ENCODE measurements at places on chromosomes 16 and 17.

GRCh38 chr17:42078396-42079043 lies 19.8 kb downstream of the ZNF385C start:
- DNase-seq: no peak

DNA sequence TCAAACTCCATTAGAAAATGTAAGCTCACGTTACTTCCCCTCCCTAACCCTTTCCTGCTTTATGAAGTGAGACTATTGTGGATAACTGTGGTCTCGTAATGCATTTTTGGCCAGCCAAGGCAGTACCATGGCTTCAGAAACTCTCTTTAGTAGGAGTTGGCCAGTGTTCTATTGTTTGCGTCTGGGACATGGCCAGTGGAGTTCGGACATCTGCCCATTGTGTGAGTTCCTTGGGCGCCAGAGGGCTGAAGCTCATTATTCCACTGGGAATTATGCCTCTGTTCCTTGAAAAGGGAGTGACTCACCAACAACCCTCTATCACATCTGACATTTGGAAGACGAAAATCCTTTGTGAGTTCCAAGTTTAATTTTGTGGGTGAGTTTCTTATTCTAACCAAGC lies 319.5 kb upstream of the SOX9 start:
- no peak for DNase-seq

GRCh38 chr17:60395508-60396065 lies 3.7 kb upstream of the USP32 start:
- DNase-seq: no peak

DNA sequence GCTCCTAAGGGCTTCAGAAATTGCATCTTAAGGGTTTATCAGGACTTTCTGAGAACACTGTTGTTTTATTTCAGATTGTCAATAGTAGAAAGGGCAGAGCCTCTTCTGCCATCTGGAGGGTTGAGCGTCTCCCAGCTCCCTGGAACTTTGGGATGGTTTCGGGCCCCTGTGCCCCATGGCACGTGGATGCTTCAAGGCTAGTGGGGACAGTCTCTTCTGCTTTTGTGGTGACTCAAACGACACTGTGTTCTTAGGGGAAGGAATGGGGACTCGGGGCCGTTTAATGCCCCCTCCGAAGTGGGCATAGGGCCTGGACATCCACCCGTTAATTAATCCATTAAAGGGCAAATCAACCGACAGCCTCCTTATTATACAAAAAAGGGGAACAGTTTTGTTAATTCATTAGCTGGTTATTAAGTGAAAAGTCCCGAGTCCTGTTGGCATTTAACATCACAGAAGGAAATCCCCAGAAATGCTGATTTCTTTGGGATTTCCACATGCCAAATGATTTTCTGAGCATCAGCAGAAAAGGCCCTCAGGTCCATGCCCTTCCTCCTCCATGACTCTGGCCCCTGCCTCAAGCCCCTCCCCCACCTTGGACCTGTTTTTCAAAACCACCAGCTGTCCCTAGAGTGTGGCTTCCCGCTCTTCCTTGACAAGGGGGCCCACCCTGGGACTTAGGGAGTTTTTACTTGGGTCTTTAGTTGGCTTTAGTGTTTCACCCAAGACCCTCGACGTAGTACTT lies 68.7 kb downstream of the ARSG start:
- DNase-seq: no peak

DNA sequence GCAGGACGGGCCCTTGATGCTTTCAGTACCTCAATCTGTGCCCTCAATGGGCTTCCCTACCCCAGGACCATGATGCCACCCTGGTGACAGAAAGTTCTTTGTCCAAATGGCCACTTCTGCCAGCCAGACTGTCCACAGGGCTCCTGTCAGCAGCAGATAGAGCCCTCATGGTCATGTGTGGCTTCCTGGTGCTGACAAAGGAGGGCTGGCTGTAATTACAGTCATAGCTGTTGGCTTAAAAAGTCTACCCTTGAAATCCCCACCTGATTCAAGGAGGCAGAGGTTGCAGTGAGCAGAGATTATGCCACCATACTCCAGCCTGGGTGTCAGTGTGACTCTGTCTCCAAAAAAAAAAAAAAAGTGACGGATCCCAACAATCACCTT lies 3.3 kb downstream of the TRPV2 start:
- no peak for DNase-seq

GRCh38 chr16:71229344-71229743 lies 1.2 kb downstream of the HYDIN start:
- no peak for DNase-seq

DNA sequence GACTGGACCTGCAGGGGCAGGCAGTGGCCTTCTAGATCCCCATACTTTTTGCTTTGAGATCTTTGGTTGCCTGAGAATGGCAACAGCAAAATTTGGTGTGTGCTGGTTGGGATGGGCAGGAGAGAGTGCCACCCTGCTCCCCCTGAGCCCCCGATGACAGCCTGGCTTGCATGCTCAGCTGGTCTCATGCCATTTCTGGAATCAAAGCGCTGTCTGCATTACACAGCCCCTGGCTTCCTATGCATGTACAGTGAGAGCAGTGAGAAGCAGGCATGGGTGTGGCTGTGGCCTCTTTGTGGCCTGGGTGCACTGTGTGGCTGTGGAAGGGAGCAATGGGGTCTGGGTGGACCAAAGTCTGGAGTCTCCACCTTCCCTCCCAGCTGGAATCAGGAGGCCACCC lies 47.7 kb downstream of the NKD1 start:
- DNase-seq: no peak

- DNase-seq: no peak
Observed at GRCh38 chr17:3613124-3613523, 3.9 kb upstream of the TRPV1 start.

DNA sequence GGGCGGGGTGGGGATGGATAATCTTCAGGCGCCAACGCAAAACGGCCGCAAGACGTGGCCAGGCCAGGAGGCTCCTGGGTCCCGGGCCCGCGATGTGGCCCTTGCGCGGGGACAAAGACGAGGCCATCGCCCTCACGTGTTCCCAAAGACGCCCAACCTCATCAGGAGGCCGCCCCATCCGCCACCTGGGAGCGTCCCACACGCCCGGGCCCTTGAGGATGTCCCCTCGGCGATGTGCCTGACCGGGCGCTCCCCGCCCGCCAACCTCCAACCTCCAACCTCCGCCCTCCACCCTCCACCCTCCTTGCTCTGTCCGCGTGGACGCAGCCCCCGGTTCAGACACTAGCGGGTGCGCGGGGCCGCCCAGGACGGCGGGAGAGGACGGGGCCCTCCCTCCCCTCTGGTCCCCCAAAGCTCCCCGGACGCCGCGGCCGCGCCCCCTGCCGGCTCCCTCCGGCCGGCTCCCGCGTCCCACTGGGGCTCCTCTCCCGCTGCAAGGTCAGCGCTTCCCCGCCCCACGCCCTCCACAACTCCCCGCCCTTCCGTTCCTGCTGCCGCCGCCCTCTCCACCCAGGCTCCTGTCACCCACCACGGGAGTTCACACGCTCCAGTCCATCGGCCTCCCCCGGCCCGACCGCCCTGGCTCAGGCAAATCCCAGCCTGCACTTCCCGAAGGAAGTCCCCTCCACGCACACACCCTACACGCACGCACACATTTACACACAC lies 250.8 kb upstream of the RPL38 start:
- no peak for DNase-seq

DNA sequence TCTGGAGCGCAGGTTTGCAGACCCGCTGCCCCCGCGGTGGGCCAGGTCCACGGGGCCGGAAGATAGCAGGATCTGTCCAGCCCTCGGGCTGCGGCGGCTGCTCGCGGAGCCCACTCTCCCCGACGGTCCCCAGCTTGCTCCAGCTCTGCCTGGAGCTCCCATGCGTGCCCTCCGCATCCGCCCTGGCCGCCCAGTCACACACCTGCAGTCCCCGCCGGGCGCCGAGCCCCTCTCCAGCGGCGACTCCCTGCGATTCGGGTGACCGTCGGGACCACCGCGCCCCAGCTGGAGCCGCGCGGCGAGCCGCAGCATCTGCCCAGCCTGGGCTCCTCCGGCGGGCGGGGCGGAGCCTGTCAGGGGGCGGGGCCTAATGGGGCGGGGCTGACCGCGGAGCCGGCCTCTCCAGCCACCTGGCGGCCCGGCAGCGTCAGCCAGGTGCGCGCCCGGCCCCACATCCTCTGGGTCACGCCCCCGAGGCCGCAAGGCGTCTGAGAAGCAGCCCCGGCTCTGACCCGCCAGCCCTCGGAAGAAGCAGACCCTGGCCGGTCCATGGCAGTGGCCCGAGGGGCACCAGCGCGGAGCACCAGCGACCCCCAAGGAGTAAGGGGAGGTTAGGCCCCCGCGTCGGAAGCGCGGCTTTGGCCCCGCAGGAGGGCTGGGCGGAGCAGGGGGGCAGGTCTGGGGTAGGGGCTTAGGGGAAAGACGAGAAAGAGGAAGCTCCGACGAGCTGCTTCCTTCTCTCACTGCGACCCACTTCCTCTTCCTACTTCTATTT lies at the start of gene PIK3R5:
Gene PIK3R5, minus strand, starts transcription at position 314 of the 775 bp plus-strand sequence. CDS start 54,213 bp downstream, outside the sequence.
- no peak for DNase-seq

GRCh38 chr17:489758-490329 lies 137.2 kb upstream of the RPH3AL start:
- DNase-seq: no peak

DNA sequence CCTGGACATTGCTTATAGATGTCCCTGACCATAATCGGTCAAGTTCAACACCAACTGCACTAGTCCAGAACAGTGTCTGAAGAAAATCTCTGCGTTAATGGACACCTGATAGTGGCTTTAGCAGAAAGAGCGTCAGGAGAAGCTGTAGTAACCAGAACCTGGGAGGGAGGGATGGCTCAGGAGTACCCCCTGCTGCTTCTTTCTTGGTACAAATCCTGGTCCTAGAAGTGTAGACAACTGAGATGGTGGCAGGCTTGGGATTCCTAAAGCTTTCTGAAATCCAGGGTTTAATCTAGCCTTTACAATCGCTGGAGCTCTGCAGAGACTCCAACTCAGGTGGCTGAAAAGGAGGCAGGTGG lies 5.4 kb downstream of the MAP3K14 start:
- DNase-seq: peak; percentile 19

DNA sequence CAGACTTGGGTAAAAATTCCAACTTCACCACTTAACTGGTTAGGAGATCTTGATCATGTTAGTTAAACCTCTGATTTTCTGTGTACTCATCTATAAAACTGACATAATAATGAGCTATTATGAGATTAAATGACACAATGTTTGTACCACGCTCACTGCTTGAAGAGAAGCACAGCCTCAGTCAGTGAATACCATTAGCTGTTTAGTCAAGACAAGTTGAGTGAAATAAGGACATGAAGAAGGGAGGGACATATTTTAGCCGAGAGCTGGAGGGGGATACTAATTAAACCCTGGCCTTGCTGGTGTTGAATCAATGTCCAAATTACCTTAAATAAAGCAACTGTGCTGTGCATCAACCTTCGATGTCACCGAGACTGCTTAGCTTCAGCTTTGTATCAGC lies 105.1 kb upstream of the TOX3 start:
- DNase-seq: no peak

GRCh38 chr16:87828071-87828906 lies 41.0 kb downstream of the SLC7A5 start:
- no peak for DNase-seq

- peak; percentile 27 for DNase-seq
Observed at GRCh38 chr16:84603140-84603816, 14.6 kb downstream of the COTL1 start.

- DNase-seq: no peak
Observed at GRCh38 chr16:86930663-86931373, 352.5 kb downstream of the FOXL1 start.

GRCh38 chr17:79997011-79997660 lies 38.5 kb downstream of the TBC1D16 start:
- DNase-seq: no peak

DNA sequence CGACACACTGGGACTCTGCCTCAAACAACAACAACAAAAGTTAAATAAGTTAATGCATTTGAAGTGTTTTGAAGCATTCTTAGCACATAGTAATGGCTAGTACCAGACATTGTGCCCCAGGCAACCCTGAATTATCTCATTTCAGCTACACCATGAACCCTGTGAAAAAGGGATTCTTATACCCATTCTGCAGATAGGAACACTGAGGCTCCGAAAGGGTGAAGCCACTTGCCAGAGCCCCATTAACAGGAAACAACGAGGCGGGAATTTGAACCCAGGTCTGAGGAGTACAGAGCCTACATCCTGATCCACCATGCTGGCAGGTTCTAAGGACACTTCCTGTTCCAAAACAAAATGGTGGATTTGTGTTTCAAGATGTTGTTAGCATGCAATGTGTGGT lies 9.2 kb downstream of the GPR139 start:
- no peak for DNase-seq

DNA sequence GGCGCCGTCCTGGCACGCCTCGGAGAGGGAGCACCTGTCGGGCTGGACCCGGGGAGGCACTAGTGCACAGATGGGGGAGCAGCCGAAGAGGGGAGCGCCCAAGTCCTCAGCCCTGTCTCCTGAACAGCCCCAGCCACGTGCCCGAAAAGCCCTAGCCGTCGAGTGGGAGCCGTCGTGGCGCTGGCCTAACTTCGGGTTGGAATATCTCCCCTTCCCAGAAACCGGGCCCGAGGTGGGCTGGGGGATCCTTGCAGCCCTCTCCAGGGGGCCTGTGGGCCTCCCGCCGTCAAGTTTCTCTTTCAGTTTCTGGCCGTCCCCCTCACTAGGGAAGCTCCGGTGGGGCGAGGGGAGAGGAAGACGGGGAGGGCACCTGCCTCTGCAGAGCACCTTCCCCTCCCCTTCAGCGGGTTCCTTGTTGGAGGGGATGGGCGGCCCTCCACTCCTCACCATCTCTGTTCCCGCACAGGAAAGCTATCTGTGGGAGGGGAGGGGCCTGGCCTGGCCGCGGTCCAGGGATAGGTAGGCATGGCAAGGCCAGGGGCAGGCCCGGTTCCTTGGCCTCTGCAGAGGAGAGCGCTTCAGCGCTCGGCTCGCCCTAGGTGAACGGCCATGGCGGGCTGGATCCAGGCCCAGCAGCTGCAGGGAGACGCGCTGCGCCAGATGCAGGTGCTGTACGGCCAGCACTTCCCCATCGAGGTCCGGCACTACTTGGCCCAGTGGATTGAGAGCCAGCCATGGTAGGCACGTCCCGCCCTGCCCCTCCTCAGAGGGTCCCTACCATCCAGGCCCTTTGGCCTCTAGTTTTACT lies 709 bp downstream of the STAT5A start:
- no peak for DNase-seq

DNA sequence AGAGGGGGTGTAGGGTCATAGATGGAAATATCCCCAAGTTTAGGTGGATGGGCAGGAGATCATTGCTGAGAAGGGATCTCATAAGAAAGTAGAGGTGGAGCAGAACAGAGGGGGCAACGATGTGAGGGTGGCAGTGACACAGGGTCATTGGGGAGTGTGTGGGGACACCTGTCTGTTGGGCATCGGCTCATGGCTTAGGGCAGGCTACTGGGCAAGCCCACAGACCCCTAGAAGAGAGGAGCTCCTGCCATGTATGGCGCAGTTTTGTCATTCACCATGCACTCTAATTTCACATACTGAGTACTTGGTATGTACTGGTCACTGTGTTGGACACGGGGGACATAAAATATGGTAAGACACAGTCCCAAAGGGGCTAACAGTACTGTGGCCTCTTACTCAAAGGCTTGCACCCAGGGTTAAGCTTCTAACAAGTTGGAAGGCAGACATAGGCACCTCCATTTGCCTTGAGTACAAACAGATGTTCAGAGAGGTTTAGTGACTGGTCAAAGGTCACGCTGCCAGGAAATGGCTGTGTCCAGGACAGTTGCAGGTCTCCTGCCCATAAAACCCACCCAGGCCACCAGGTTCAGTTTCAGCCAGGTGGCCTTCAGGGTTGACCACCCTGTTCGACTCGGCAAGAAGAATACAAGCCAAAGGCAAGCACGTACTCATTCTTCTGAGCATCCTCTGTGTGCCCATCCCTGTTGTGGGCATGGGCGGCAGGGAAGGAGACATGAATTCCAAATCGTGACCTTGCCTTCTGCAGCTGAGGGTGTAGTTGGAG lies 580.2 kb downstream of the KCNJ18 start:
- no peak for DNase-seq

- DNase-seq: no peak
Observed at GRCh38 chr17:50045154-50045553, 10.8 kb upstream of the ITGA3 start.

- no peak for DNase-seq
Observed at GRCh38 chr16:4703906-4704305, 10.5 kb downstream of the NUDT16L1 start.
